ENCODE measurements at places on chromosomes 4 and X.

GRCh38 chrX:16134936-16135335, 11.6 kb downstream of the GRPR start:
- DNase-seq, result no peak

DNA sequence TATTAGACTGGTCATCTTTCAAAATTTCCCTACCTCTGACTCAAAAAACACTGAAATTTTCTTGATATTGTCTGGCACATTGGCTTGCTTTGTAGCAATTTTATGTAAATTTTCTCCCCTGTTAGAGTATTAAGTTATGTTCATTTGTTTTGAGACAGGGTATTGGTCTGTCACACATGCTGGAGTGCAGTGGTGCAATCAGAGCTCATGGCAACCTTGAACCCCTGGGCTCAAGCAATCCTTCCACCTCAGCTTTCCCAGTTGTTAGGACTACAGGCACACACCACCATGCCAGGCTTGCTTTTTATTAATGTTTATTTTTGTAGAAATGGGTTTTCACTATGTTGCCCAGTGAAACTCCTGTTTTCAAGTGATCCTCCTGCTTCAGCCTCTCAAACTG, 17.5 kb downstream of the FABP2 start:
- no peak for DNase-seq

DNA sequence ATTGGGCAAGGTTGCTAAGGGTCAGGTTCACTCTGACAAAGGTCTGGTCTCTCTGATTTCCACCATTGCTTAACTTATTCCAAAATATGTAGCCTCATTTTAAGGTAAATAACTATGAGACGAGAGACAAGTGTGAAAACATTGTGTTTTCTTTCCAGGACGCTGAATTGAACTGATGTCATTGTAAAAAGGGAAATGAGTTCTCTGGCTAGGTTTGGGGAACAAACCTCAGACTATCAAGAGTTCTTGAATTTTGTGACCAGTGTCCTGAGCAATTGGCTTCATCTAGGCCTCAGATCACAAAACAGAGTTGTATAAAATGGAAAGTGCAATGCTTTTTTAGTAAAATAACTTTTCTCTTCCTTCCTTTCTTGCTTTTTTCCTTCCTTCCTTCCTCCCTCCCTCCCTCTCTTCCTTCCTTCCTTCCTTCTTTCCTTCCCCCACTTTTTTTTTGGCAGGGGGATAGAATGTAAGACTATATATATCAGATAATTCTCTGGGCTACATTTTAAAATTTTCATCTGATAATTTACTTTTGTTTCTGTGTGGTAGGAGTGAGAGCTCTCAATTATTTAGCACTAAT, 30.8 kb upstream of the CXCL8 start:
- no peak for DNase-seq

GRCh38 chr4:167222099-167222498, 12.2 kb downstream of the SPOCK3 start:
- DNase-seq, result no peak

DNA sequence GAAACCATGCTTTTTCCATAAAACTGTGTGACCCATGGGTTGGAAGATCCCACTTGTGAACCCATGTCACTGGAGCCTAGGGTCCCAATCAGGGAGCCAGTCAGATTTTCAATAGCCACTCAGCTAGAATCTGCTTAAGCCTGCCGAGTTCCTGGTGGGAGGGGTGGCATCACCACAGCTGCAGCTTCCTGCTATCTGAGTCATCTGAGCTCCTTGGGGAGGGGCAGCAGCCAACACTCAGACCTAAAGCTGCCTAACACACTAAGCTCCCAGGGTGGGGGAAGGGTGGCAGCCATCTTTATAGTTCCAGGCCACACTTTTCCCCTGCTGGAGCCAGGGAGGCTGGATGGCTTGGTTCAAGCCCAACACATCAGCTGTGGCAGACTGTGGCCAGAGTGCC, 350.1 kb downstream of the C4orf33 start:
- no peak for DNase-seq

- DNase-seq, result no peak
These were observed 6.2 kb downstream of the NR0B1 start for GRCh38 chrX:30302956-30303355.

DNA sequence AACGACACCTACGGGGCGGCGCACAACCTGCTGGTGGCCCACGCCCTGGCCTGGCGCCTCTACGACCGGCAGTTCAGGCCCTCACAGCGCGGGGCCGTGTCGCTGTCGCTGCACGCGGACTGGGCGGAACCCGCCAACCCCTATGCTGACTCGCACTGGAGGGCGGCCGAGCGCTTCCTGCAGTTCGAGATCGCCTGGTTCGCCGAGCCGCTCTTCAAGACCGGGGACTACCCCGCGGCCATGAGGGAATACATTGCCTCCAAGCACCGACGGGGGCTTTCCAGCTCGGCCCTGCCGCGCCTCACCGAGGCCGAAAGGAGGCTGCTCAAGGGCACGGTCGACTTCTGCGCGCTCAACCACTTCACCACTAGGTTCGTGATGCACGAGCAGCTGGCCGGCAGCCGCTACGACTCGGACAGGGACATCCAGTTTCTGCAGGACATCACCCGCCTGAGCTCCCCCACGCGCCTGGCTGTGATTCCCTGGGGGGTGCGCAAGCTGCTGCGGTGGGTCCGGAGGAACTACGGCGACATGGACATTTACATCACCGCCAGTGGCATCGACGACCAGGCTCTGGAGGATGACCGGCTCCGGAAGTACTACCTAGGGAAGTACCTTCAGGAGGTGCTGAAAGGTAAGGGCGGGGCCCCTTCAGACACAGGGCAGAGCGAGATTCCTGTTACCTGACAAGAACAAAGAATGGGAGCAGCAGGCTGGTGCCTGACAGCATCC, 11.7 kb downstream of the RPL9 start:
- DNase-seq, result no peak

DNA sequence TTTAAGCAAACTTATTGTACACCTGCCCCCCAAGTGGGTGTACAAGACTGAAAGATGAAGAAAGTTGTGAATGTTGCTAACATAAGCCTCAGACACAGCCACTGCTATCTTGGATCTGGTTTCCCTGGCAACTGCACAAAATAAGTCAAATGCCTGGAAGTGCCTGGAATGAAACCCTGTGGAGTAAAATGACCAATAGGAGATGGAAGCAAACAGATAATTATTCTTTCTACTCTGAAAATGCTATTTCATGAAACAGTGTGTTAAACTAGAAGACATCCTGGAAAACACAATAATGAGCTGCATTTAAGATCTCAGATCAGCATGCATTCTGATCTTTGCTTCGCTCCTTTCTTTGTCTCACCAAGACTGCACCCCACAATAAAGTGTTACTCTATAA, 1016.0 kb downstream of the ARAP2 start:
- DNase-seq, result no peak

DNA sequence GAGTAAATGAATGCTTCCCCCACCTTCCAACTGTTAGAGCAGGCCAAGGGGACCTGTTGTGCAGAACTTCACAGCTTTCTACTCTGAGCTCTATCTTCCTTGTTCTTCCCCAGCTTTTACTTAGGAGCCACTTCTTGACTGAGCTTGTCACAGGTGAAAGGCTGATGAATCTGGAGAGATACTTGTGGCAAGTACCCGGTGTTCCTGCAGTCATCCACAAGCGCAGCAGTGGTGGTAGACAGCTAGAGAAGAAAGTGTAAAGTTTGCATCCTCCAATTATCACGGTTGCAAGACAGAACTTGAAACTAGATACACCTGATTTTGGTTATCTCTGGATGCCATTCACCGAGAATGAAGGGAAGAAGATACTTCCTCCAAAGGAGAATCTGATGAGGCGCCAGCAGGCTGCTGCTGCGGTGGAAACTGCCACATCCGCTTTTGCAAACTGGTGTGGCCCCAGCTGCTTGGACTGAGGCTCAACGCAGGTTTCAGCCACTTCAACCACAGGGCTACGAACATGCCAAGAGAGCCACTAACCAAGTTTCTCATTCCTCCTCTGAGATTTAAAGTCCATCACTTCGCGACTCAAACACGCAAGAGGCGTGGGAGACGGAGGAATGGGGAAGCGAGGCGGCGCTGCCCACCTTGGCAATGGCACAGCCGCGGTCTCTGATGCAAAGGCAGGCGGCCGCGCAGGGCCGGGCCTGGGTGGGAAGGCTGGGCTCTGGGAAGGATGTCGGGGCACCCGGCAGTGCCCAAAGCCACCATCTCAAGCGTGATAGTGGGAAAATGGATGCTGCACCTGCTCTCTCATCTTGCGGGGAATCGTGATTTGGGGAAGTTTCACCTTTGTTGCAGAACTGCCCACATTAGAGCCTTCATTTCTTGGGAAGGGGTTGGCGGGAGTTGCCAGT, 1.3 kb upstream of the FHIP1A start:
- DNase-seq, result no peak

GRCh38 chrX:37922928-37923327, 75.6 kb upstream of the DYNLT3 start:
- no peak for DNase-seq

- DNase-seq, result no peak
These were observed 308.1 kb upstream of the PPARGC1A start for GRCh38 chr4:24197955-24198354.

- DNase-seq, result no peak
These were observed 954.3 kb downstream of the PCDH7 start for GRCh38 chr4:31674313-31674947.

- DNase-seq, result no peak
These were observed 342.5 kb upstream of the MAGEB2 start for GRCh38 chrX:29872831-29873230.

DNA sequence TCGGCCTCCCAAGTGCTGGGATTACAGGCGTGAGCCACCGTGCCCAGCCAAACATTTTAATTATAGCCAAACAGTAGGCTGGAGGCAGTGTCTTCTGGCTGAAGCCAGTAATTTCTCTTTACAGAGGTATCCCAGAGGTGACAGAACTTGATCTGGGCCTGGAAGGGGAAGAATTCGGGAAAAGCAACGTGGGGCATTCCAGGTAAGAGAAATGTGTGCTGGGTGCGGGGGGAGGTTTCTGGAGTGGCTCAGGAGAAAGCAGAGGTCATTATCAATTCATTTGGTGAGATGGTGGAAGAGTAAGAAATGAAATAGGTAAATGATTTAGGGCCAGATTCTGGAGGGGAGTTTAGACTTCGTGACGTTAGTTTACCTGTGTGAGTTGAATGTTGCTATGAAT, 2.4 kb downstream of the PRIMPOL start:
- no peak for DNase-seq

GRCh38 chr4:113566015-113566795, 195.3 kb downstream of the CAMK2D start:
- DNase-seq, result no peak

DNA sequence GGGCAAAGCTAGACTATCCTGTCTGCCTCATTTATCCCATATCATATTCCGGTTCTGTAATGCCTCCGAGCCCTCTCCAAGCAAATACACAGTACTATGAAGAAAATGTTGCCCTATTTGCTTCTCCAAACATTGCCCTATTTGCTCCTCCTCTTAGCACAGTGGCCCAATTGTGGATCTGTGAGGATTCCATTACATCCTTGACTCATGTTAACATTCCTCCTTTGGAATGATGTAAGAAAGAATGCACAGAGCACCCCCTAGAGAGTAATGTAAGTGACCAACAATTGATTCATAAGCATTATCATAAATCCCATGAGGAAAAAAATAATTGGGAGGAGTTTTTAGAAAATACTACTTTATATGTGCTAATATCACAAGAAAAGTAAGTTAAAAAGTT, 11.3 kb upstream of the BTC start:
- no peak for DNase-seq

DNA sequence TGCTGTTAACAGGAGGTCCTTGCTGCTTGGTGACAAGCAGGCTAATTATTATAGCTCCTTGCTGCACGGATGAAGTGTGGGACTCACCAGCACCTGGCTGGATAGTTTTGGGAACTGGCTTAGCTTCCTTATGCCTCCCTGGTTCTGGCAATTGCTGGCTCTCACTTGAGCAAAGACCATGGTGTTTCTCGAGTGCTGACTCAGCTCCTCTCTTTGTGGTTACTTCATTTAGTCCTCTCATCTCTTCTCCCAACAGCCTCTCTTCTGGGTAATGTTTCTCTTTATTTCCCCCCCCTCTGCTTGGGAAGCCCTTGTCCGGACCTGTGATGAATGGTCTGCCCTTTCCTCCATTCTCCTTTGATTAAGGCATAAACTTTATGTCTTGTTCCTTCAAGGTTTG, 100.4 kb downstream of the CBLL2 start:
- no peak for DNase-seq

DNA sequence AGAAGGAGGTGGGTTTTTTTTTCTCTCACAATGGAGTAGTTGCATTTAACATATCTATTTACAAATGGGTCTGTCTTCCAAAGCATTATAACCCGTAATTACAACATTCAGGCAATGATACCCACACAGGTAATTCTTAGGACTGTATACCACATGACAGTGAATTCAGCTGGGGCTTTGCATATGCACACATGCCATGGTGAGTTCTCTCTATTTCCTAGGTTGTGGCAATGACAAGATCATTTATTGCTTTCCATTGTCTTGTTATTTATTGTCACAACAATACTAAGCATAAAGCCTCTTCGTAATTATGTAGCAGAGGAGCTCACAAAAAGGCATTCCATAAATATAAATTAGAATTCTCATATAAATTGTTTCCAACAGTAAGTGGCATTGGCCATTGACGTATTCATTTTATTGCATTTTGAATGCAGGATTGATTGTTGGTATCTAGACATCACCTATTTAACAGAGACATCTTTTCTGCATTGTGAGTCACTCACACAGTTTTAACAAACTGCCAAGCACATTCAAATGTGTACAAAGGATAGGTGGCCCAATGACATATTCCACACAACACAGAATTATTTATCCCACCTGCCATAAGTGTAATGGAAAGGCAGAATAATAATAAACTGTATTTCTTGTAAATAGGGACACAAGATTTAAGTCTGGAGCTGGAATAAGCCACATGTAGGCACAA, 390.7 kb upstream of the GALNT7 start:
- no peak for DNase-seq

GRCh38 chrX:16629909-16630308, 20.0 kb upstream of the S100G start:
- no peak for DNase-seq

GRCh38 chr4:177986236-177986635, 544.0 kb upstream of the AGA start:
- no peak for DNase-seq

Measured in stimulated activated CD8-positive, alpha-beta memory T cell treated with anti-CD3 and anti-CD28 coated beads, Interleukin-15, amount 100 ng/mL, for 24 hours (primary cell).